CD4-positive, alpha-beta T cell treated with Interleukin-17A for 1 hour (primary cell): ENCODE measurements at places on chromosomes 11 and 22.

DNA sequence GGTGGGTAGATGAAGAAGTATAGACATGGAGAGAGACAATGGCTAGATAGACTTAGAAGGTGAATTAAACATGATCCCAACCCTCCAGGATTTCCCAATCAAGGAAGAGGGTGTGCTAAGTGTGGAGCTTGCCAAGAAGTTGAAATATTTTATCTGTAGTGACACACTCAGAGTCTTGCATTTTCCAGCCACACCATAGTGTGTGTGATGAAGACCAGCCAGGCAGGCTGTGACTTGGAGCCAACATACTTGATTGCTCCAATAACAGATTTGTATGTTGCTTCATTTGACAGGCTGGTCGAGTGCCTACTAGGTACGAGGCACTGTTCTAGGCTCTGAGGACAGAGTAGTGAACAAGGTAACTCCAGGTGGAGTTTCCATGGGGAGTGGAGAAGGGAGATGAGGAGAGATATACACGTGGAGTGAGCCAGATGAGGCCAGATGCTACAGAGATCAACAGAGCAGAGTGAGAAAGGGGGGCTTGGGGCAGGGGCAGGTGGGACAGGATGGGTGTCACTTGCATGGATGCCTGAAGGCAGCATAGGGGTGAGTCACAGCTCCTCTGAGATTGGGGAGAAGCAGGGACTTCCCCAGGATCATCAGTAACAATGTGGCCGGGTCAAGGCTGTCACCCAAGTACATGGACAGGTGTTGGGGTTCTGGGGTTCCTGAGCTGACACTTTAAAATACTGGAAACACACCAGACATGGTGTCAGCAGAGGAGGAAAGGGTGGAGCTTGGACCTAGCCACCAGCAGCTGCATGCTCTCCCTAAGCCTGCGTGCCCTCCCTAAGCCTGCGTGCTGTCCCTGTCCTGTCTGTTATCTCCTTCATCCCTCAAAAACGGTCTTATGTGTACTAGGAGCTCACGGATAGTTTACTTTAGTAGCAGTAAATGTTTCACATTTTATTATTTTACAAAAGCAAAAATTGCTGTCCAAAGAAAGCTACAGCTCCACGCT is 23.6 kb downstream of the PDGFB start:
- no peak for DNase-seq

DNA sequence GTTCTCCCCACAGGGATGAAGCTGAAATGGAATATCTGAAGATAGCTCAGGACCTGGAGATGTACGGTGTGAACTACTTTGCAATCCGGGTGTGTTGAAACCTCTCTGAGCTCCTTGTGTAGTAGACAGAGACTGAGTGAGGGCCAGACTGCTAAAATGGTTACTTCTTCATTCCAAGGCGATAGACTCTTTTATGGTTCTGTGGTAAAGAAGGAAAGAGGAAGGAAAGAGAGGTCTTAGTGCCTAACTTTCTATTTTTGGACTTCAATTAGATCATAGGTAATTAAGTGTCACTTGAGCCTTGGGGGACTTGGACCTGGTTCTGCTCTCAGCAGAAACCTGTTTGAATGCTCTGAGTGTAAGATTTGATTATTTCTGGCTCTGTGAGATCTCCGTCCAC is 54.7 kb downstream of the NF2 start:
- no peak for DNase-seq

DNA sequence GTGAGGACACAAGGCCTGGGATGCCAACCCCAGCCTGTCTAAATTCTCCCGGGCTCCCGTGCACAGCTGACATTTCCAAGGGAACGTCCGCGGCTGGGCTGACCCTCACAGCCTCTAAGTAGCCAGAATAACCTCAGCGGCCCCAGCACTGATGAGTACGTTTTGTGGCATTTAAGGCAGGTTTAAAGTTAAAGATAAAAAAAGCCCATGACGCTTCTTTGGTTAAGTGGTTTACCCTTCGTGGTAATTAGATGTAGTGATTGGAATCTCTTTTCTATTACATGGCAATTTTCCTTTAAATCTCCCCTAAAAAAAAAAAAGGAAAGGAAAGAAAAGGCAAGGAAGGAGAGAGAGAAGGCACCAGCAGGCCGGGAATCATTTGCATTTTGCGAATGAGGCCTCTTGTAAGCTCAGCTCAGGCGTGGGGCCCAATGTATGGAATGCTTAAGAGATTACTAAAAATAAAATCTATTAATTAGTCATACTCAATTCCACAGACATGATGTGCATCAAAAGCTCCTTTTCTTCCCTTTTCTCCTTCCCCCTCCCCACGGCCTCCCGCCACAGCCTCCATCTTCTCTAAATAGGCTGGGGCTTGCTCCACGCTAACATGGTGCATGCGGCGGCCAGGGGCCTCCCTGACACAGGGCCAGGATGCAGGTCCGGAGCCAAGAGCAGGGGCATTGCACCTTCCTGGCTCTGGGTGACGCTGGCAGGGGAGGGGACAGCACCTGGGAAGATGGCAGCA is 44.1 kb downstream of the MACROD1 start:
- DNase-seq: no peak

- no peak for DNase-seq
Measured at GRCh38 chr11:30423279-30423648, 100.4 kb downstream of the ARL14EP start.

- DNase-seq: peak; percentile 58
Measured at GRCh38 chr11:121321614-121322243, 29.2 kb downstream of the SC5D start.

DNA sequence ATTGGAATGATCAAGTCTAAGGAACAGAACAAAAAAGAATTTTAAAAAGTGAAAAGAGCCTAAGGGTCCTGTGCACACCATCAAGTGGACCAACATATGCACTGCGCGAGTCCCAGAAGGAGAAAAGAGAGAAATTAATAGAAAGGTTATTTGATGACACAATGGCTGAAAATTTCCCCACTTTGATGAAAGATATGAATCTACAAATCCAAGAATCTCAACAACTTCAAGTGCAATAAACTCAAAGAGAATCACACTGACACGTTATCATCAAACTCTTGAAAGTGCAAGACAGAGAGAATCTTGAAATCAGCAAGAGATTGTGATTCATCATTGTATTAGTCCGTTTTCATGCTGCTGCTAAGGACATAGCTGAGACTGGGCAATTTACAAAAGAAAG is 230.8 kb downstream of the ADAMTS15 start:
- DNase-seq: no peak

- DNase-seq: no peak
Measured at GRCh38 chr11:133693110-133693509, 152.2 kb downstream of the SPATA19 start.

- no peak for DNase-seq
Measured at GRCh38 chr22:19057999-19058491, 64.2 kb downstream of the DGCR2 start.

DNA sequence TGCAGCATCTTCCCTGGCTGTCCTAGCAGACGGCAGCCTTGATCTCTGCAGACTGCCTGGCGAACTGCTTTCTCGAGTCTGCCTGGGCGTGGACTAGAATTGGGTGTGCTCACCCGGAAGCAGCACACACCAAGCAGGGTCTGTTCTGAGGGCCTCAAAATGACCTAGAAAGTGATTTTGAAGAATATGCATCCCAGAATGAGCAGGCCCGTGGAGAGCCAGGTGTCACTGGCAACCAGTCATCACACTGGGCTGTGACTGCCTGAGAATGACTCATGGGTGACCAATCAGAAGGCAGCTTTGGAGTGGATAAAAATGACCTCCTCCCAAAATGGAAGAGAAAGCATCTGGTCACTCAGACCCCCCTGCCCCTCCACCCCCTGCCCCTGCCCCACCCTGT is 114.9 kb upstream of the NECTIN1 start:
- DNase-seq: no peak
